Adipose tissue (tissue), 3 donors: ENCODE measurements at places on chromosomes 7 and 10. TPM values are rescaled to one million over a fixed set of nuclear protein-coding genes. Genes with fewer than 3 reads are reported as not detected.

SPRN gene
- polyA plus RNA-seq: 0.18 TPM

LLCFC1 gene
- not detected for polyA plus RNA-seq

CRYGN gene
- 0.68 TPM for polyA plus RNA-seq

DNAJC1 gene
- polyA plus RNA-seq: 37.4 TPM

HMX3 gene
- not detected for polyA plus RNA-seq

SLC26A5 gene
- not detected for polyA plus RNA-seq

HOXA11 gene
- polyA plus RNA-seq: 0.41 TPM

DCLRE1A gene
- polyA plus RNA-seq: 2.2 TPM

NEUROD6 gene
- polyA plus RNA-seq: not detected

TMEM184A gene
- 16.8 TPM for polyA plus RNA-seq

ZNRF2 gene
- polyA plus RNA-seq: 8.2 TPM

CEP55 gene
- polyA plus RNA-seq: 0.15 TPM

CACNA2D1 gene
- 5.1 TPM for polyA plus RNA-seq

VPS37D gene
- 1.2 TPM for polyA plus RNA-seq

SFTPD gene
- polyA plus RNA-seq: 1.2 TPM

ACTL6B gene
- polyA plus RNA-seq: 0.53 TPM

HABP2 gene
- polyA plus RNA-seq: not detected

IFIT1B gene
- polyA plus RNA-seq: not detected

RAPGEF5 gene
- polyA plus RNA-seq: 18.0 TPM

PAPSS2 gene
- polyA plus RNA-seq: 20.8 TPM

TBL2 gene
- polyA plus RNA-seq: 20.5 TPM

PON1 gene
- polyA plus RNA-seq: not detected

ANK3 gene
- 5.1 TPM for polyA plus RNA-seq

SLC26A3 gene
- 0.05 TPM for polyA plus RNA-seq

CH25H gene
- polyA plus RNA-seq: 0.47 TPM

OTUD1 gene
- polyA plus RNA-seq: 3.6 TPM

COBL gene
- 8.0 TPM for polyA plus RNA-seq

MORN4 gene
- 4.6 TPM for polyA plus RNA-seq

C10orf53 gene
- not detected for polyA plus RNA-seq

CCL24 gene
- 0.34 TPM for polyA plus RNA-seq
